Sciatic nerve (tissue), 2 donors: ENCODE measurements at places on chromosomes 6 and 20. TPM values are rescaled to one million over a fixed set of nuclear protein-coding genes. Genes with fewer than 3 reads are reported as not detected.

The PCSK2 gene
- 18.3 TPM for total RNA-seq

The ELOVL4 gene
- total RNA-seq, result 1.2 TPM

The FOXS1 gene
- 25.0 TPM for total RNA-seq

The OPRM1 gene
- total RNA-seq, result not detected
